ENCODE measurements at places on chromosomes 11 and 22.

GRCh38 chr11:67271541-67272284, 5.4 kb downstream of the GRK2 start:
- no peak for DNase-seq

GRCh38 chr11:4496557-4497248, 14.3 kb downstream of the OR52K1 start:
- DNase-seq: no peak

- DNase-seq: peak; percentile 61
Observed at GRCh38 chr11:67504950-67505581, at the start of gene PITPNM1. Gene PITPNM1 (minus strand): TSS chr11:67505363. CDS start chr11:67504180, 1,183 bp downstream.

GRCh38 chr11:69697469-69697843, 6.4 kb downstream of the FGF19 start:
- no peak for DNase-seq

- no peak for DNase-seq
Observed at GRCh38 chr11:92225568-92226330, 1.1 kb downstream of the FAT3 start.

DNA sequence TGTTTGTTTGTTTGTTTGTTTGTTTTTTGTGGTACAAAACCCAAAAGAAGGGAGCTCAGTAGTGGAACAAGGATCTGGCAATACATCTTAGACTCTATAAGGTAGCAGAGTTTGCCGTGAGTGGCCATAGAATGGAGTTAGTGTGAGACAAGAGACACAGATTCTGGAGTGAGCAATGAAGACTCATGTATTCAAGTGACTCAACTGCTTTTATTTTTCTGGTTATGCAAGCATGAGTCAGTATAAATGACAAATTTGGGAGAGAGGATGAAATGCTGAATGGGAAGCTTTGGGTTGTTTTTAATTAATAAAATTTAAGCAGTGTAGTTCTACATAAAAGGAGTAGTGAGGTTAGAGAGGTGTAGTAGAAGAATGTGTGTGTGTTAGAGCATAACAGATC, 143.6 kb upstream of the ANO5 start:
- no peak for DNase-seq

GRCh38 chr11:12263141-12263693, 114.2 kb upstream of the PARVA start:
- DNase-seq: no peak

DNA sequence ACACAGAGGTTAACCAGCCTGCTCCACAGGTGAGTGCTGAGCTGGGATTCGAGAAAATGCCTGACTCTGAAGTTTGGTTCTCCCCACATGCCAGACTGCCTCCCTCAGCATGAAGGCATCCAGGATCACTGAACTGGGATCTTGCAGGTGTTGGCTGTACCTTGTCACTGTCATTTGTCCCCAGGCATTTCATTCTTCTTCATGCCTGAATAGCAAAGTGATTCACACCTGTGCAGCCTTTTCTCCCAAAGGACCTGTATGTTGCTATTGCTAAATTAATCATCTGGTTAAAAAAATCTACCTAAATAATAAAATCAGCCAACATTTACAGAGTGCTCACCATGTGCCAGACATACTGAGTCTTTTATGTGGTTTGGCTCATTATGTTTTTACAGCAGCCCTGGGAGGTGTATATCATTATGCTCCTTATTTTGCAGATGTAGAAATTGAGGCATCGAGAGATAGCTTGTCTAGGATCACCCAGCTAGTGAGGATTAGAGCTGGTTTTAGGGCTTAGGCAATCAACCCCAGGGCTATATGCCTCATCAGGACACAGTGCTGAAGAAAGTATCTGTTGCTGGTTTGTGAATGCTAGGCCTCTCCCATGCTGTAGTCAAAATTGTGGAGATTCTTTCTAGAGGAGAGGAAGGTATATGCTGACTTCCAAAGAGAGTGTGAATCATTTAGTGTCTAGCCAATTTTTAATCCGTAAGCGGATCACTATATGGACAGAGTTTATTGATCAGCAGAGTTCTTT, 204.4 kb downstream of the HIPK3 start:
- no peak for DNase-seq

DNA sequence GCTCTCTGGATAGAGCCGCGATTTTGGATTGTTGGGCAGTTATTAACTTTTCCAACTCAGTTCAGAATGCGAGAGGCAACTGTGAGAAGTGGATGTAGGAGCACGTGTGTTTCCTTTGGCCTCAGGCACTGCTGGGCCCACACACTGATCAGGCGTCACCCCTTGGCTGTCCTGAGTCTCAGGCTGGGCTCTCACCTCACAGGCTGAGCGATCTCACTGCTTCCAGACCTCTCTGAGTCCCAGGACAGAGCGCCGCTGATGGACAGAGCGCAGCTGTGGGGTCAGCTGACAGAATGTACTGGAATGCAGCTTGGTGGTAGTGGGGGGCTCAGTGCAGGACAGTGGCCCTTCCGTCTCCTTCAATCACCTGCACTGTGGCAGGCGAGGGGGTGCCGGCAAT, 516.2 kb downstream of the TBC1D22A start:
- no peak for DNase-seq

DNA sequence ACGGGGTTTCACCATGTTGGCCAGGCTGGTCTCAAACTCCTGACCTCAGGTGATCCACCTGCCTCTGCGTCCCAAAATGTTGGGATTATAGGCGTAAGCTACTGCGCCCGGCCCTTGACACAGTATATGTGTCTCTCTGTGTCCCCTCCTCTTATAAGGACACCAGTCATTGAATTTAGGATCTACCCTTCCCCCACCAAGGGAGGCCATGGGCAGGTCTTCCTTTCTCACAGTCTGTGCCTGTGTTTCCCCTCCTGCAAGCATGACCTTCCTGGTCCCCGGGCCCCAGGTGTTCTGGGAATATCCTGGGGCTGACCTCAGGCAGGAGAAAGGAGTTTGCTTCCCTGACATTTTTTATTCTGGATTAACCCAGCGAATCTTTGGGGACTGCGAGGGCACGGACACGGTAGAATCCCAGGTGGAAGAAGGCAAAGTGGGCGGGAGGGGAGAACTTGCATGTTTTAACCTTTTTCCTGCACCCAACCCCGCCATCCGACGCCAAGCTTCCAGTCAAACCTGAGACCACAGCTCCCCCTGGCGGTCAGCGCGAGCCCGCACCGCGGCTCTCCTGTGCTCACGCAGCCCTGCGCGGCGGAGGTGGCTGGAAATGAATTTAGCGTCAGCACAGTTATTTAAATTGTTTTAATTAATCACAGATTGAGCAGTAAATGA, 42.1 kb upstream of the ISX start:
- peak; percentile 45 for DNase-seq

DNA sequence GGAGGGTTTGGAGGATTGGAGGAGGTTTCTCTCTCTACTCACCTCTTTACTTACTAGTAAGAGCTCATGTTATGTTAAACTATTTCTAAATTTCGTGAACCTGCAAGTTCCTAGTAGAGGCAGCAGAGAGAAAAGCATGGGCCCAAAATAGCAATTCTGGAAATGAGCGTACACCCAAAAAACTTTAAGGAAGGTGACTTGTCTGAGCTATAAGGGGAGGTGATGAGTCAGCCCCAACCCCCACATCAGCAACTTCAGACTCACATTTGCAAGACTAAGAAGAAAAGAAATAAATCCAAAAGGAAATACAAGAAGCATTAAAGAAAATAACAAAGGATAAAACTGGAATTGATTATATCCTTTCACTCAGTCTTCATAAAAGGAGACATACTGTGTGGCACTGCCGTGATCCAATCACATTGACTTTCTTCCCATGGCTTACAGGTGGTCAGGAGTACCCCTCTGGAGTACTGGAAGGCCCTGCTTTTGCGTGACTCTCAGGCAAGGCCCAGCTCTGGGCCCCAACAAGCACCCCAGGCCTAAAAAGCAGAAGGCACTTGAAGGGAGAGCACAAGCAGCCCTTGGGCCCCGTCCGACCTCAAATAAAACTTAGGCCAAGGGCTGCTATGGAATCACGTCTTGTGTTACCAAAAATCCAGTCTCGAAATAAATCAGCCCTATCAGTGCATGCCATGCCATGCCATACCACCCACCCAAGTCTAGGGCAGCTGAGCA, 14.3 kb downstream of the PACSIN2 start:
- DNase-seq: no peak

GRCh38 chr11:2380807-2381350, 3.8 kb downstream of the CD81 start:
- no peak for DNase-seq

DNA sequence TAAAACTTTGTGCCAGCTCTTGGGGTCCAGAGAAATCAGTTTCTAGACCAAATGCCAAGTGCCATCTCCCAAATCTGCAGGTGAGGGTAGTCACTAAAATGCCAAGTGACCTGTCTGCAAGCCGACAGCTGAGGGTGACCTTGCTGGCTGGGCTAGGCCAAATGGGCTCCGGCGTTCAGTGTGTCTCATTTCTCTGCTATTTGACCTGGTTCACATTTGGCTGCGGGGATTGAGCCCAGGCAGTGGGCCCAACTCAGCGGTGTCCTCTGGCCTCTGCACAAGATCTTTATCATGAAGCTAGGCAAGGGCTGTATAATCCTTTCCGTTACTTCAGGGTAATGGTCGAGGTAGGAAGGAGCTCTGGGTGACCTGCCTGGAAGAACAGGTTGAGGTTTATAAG, 87.5 kb downstream of the SNX19 start:
- no peak for DNase-seq

- no peak for DNase-seq
Observed at GRCh38 chr11:9109858-9110731, 18.7 kb upstream of the SCUBE2 start.

GRCh38 chr22:32561756-32562155, 87.1 kb downstream of the FBXO7 start:
- no peak for DNase-seq

DNA sequence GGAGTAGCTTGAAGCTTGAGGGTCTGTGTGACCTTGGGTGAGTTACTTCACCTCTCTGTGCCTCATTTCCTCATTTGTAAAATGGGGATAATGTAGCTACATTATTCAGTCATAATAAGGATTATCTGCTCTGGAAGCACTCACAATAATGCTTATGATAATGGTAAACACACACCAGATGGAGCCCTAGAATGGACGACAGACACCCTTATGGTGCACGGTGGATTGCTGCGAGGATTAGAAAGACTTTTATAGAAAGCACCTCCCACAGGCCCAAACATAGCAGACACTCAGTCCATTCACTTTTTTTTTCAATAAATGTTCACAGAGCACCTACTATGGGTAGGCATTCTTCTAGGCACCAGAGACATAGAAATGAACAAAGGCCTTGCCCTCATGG, 53.8 kb downstream of the LARGE1 start:
- no peak for DNase-seq

GRCh38 chr11:106131998-106132397, 54.5 kb downstream of the AASDHPPT start:
- no peak for DNase-seq

DNA sequence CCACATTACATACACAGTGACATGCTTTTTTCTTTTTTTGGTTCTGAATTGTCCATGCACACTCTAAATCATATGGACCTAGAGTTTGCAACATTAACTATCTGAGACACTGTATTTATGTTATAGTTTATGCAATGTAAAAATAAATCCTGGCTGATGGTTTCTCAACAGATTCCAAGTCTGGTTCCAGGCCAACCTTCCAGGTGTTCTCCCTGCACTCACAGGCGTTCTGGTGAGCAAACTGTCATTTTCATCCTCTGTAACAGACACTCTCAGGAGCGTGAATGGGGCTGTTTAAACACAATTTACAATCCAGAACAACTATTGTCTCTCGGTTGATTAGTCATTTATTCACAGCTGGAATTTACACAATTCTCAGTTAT, 36.5 kb upstream of the ANKK1 start:
- no peak for DNase-seq

DNA sequence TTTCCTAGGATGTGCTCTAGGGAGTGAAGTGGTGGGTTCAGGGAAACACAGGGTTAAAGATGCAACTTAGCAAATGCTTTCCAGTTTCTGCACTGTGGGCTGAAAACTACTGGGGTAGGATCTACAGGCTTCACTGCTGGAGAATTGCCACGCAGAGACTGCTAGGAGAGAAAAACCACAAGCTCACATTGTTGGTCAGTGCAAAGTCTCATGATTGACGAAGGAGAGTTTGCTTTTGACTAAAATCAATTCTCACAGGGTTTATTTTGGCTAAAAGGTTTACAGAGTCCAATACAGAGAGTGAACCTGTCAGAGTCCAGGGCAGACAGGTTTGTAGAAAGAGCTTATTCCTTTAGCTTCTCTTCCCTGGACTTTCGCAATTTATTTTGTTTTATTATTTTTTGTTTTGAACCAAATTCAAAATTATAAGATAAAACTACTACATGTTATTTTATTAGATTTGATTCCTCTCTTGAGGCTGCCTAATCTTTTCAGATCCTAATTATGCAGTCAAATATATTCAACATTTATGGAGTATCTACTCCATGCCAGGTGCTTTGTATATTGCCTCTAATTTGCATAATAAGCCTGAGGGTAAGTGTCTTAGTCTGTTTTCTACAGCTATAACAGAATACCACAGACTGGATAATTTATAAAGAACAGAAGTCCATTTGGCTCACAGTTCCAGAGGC, 64.7 kb downstream of the MTNR1B start:
- DNase-seq: no peak

- no peak for DNase-seq
Observed at GRCh38 chr11:86551288-86552092, 120.9 kb downstream of the ME3 start.

DNA sequence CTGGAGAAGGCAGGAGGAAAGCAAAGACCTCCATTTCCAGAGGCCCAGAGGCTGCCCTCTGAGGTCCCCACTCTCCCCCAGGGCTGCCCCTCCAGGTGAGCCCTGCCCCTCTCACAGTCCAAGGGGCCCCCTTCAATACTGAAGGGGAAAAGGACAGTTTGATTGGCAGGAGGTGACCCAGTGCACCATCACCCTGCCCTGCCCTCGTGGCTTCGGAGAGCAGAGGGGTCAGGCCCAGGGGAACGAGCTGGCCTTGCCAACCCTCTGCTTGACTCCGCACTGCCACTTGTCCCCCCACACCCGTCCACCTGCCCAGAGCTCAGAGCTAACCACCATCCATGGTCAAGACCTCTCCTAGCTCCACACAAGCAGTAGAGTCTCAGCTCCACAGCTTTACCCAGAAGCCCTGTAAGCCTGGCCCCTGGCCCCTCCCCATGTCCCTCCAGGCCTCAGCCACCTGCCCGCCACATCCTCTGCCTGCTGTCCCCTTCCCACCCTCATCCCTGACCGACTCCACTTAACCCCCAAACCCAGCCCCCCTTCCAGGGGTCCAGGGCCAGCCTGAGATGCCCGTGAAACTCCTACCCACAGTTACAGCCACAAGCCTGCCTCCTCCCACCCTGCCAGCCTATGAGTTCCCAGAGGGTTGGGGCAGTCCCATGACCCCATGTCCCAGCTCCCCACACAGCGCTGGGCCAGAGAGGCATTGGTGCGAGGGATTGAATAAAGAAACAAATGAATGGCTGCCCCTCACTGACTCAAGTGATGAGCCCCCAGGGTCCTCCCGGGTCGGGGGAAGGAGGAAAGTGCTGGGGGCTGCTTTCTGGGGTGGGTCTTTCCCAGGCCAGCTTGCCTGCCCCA, 10.8 kb downstream of the SLC22A12 start:
- no peak for DNase-seq
